GM03348 (cell line): ENCODE measurements at places on chromosomes 1 and 21.

DNA sequence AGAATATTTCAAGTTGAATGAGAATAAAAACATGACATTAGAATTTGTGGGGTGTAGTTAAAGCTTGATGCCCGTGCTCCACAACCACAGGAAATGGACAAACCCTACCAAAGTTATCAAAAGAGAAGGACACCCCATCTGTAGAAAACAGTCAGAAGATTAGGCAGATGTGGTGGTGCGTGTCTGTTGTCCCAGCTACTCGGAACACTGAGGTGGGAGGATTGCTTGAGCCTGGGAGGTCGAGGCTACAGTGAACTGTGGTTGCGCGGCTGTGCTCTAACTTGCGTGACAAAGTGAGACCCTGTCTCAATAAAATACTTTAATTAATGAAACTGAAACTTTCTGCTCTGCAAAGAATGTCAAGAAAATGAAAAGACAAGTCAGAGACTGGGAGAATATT, 1.5 kb upstream of the SPATC1L start:
- no peak for DNase-seq

DNA sequence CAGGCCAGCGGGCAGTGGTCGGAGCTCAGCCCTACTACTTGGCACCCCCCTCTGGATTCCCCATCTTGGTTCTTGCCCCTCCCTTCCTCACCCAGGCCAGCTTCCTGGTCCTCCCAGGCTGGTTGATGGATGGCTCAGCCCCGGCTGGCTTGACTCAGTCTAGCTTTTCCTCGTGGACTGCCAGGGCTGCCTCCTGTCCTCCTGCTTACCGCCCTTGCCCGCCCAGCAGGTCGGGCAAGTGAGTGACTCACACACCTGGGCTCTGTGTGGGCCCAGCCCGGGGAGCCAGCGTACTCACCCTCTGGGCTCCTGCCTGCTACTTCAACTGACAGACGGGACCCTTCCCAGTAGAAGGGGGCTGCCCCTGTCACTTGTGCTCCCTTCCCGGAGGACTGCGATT, 19.5 kb upstream of the ARHGEF10L start:
- no peak for DNase-seq

DNA sequence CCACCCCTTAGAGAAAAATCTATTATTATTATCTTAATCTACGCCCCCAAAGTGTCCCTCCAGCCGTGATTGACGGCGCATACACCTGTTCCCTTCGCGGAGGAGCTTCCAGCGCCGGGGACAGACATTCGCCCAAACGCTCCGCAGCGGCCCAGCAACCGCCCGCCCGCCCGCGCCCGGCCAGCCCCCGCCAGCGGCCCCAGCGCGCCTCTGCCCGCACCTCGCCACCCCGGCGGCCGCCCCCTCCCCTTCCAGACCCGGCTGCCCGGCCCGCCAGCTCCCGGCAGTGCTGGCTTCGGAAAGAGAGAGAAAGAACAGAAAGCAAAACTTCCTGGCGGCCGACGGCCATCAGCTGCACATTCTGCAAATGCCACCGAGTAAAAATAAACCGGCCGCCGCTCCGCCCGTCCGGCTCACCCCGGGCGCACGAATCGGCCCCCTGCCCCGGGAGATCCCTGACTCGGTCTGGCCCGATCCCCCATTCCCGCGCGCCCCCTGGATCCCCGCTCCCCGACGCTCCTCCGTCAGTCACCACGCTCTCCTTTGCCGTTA, 1.6 kb downstream of the CASZ1 start:
- DNase-seq, result peak; percentile 32

DNA sequence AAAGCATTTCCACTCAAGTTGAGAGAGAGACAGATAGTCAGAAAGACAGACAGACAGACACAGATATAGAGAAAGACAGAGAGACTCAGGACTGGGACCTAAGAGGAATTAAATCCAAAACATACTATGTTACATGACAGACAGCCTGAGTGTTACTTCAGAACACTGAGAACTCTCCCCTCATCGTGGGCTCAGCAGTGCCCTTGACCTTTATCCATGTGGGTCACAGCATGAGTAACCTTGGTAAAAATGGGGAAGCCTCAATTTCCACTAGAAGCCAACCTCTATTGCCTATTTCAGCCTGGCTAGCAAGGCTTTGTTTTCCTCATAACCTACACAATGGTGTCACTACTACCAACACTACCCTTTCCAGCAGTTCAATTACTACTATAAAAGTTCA, 81.9 kb upstream of the TRABD2B start:
- DNase-seq, result no peak

DNA sequence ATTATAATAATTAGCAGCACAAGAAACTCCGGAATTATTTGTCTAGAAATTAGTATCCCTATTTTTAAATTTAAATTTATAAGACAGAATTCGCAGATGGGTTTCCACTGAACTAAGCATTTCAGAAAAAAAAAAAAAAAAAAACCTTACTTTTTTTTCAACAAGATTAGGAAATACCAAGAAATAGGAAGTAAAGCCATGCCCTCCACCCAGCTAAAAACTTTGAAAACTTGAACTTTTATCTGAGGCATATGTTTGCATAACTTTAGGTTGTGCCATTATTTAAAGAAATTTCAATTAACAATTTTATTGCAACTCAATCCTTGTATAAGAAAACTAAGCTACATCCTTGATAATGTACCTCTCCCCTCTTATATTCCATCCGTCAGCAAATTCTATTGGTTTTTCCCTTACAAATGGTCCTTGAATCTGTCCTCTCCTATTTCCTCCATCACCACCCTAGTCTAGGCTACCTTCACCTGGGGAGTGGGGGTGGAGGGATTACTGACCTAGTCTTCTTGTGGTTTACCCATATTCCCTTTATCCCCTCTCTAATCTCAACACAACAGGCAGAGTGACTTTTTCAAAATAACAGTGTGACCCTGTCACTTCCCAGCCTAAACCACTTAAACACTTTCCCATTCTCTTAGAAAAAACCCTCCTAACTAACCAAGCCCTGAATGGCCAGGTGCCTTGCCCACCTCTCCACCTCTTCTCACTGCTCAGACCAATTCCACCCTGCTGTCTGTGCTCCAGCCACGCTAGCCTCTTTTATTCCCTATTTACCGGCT, 1.4 kb upstream of the EVI5 start:
- no peak for DNase-seq

- DNase-seq, result no peak
These were observed 39.9 kb downstream of the DIRAS3 start for GRCh38 chr1:68010543-68010942.

- peak; percentile 75 for DNase-seq
These were observed 587 bp downstream of the SCNM1 start for GRCh38 chr1:151166505-151166956.

DNA sequence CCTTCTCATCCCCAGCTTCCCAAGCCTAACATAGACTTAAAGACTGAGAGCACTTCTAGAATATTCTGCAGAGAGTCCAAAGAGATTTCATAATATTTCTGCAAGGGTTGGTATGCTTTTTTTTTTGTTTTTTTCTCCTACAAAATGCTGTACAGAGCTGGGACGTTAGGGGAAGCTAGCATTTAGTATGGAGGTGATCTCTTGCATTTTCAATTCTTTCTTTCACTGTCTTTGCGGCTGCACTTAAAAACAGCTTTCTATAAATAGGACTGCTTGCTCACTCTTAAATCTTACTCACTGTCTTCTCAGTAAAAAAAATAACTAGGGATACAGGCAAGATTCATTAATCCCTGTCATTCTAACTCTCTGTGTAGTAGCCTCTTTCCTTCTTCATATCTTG, 7.4 kb downstream of the DSCAM start:
- DNase-seq, result no peak
